Natural killer cell treated with Interleukin-12 subunit alpha and Interleukin-12 subunit beta and Interleukin-15 and Interleukin-18, amount 100 ng/mL, for 72 hours (primary cell): ENCODE measurements at places on chromosomes 2 and 18. TPM values are rescaled to one million over a fixed set of nuclear protein-coding genes. Genes with fewer than 3 reads are reported as not detected.

Gene MRPL44
- 29.1 TPM for total RNA-seq

Gene FAM98A
- 95.9 TPM for total RNA-seq

- no peak for DNase-seq
Measured at GRCh38 chr2:109368798-109369197, 239.8 kb downstream of the SH3RF3 start.

GRCh38 chr2:136796339-136796738, 31.0 kb downstream of the THSD7B start:
- no peak for DNase-seq

DNA sequence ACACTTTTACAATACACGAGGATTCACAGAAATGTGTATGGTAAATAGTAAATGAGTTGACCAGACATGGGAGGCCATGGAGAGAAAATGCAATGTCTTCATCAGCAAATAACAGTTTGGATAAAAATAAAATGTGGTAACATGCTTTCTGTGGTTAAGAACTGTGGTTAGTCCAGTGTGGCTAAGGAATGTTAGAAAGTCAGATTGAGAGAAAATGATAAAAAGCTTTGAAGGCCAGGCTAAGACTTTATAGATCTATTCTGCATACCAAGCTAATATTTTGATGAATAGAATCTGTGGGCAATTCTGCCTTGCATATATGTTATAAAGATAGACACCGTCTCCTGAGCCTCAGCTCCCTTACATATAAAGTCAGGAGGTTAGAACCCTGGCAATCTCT, 215.9 kb downstream of the SOX11 start:
- no peak for DNase-seq

DNA sequence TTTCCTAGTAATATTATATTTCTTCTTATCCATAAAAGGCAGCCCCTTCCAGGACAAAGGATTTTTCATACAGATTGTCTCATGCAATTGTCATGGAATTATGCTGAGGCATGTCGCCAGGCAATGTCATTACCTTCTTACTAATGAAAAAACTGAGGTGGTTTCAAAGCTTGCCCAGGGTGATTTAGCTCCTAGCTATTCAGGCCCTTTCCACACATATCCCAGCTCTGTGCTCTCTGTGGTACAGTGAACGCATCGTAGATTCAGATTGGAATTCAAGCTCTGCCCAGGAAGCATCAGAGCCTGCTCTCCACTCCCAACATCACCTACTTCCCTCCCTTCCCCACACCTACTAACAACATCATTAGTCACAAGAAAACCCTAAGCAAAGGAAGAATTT, 60.1 kb downstream of the ATP8B1 start:
- no peak for DNase-seq

GRCh38 chr2:235674146-235674545, 180.3 kb downstream of the AGAP1 start:
- no peak for DNase-seq

DNA sequence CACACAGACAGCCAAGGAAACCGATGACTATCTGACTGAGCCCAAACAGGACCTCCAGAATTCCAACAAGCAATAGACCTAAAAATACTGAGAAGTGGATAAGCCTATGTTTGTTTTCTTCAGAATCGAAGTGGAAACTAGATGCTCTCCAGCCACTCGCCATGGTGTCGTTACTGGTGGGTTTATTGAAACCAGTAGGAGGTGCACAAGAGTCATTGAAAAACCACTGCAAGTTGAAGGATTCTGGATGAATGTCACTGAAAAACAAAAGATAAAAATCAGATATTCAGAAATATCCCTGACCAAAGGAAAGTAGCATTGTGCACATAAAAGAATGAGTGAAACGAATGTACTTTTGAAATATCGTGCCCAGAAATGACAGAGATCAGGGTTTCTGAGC, 15.3 kb downstream of the TM4SF20 start:
- no peak for DNase-seq
